Left ventricle myocardium superior (tissue), 1 donor: ENCODE measurements at places on chromosomes 7 and 10. TPM values are rescaled to one million over a fixed set of nuclear protein-coding genes. Genes with fewer than 3 reads are reported as not detected.

DNA sequence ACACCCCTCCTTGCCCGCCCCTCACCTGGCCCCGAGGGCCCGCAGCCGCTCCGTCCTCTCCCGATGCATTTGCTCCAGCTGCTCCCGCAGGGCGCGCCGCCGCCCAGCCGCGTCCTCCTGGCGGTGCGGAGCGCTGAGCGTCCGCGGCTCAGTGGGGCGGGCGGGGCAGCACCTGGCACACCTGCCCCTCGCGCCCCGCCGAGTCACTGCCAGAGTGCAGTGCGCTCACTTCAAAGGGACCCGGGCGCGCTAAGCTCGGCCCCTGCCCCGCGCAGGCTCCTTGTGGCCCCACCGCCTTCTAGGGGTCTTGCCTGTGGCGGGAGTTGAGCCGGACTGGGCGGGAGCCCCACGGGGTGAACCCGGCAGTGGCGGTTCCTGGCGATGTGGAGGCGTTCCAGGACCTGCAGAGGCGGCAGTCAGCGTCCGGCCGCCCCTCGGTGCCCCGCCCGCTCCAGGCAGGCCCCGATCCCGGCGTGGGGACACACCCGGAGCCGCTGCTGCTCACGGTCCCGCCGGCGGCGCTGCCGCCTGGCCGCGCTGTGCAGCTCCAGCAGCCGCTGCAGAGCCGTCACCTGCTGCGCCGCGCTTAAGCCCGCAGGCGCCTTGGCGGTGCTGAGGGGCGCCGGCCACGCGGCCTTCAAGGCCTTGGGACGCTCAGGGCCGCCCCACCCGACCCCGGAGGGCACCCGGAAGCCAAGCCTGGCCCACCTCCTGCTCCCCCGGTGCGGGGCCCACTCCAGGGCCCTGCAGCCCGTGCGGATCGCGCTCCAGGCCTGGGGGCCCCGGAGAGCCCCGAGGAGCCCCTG, 6.7 kb downstream of the ATP6V1F start:
- peak; percentile 75 for DNase-seq

- no peak for DNase-seq
These were observed 207.3 kb upstream of the POT1 start for GRCh38 chr7:125136755-125137532.

- no peak for DNase-seq
These were observed 36.8 kb upstream of the HSPA12A start for GRCh38 chr10:116779076-116779687.

DNA sequence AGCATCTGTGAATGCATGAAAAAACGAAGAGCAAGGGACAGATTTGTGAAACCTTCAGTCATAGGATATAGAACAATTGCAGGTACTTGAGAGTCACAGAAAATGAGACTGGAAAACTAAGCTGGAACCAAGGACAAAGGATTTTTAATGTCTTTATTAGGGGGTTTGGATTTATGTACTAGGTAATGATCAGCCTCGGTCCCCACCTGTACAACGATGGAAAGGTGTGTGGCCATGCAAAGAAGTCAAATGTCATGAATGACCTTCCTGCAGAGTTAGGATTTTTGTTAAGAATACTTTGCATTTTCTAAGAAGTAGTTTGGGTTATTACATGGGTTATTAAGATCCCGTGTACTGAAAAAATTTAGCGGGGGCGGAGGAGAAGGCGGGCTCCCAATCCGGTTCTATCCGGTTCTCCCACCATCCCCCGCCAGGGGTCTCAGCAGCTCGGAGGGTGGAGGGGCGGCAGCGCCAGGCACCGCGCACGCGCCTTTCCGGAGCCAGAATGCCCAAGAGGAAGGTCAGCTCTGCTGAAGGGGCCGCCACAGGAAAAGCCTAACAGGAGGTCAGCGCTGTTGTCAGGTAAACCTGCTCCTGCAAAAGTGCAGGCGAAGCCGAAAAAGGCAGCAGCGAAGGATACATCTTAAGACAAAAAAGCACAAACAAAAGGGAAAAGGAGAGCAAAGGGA, 327.5 kb upstream of the PLXDC2 start:
- DNase-seq, result peak; percentile 75

The TAS2R4 gene
- 0.20 TPM for total RNA-seq

GRCh38 chr10:11505639-11506038, 105.8 kb downstream of the USP6NL start:
- DNase-seq, result no peak

GRCh38 chr10:9334270-9334669, 1279.8 kb downstream of the GATA3 start:
- DNase-seq, result no peak

DNA sequence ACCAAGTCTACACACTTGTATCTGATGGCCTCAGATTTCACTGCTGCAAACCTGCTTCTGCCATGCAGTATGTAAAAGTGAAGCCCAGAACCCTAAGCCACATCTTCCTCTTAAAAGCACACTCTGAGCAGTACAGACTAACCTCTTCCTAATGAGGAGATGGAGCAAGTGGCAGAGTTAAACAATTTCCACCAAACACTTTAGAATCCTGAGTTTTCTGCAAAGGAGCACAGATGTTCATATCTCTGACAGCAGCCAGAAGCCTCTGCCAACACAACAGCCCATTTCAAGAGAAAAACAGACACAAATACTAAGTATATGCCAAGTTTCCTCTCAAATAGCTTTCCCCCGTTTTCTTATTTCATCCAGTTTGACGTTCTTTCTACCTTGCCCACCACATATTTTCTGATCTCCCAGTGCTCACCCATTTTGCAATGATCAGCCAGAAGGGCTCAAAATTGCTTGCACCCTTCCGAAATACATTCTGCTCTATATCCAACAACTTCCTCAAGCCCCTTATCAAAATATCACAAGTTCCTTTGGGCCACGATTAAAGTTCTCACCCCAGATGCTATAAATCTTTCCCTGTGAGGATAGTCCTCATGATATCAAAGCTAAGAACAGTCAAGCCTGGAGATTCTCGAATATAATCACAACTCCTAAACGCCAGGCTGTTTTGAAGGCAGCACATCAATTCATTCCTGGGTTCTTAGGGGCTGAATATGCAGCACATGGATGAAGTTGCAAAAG, 27.5 kb downstream of the ELMO1 start:
- no peak for DNase-seq

GRCh38 chr7:123673137-123673732, 17.6 kb downstream of the LMOD2 start:
- no peak for DNase-seq

DNA sequence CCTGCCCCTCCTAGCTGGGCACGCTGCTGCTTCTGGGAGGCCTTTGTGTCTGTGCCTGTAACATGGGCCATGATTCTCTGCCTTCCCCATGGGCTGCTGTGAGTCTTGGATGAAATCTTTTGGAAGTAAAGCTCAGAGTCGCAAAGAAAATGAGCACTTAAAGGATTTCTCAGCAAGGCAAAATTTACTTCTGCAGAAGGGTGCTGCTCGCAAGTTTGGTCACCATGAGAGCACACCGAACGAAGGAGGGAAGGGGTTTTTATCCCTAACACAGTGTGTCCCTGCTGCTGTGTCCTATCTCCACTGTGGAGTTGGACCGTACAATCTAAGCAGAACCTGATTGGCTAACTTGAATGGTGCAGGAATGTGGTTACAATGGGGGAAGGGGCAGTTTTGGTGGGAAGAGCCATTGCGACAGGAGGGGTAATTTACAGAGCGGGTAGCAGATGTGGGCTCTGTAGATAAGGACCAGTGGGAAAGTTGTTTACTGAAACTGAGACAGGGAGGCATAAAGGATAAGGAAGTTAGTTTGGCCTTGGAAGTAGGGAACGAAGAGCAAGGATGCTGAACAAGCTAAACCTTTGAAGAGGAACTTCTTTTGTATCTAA, 57.5 kb downstream of the FANK1 start:
- DNase-seq, result no peak

DNA sequence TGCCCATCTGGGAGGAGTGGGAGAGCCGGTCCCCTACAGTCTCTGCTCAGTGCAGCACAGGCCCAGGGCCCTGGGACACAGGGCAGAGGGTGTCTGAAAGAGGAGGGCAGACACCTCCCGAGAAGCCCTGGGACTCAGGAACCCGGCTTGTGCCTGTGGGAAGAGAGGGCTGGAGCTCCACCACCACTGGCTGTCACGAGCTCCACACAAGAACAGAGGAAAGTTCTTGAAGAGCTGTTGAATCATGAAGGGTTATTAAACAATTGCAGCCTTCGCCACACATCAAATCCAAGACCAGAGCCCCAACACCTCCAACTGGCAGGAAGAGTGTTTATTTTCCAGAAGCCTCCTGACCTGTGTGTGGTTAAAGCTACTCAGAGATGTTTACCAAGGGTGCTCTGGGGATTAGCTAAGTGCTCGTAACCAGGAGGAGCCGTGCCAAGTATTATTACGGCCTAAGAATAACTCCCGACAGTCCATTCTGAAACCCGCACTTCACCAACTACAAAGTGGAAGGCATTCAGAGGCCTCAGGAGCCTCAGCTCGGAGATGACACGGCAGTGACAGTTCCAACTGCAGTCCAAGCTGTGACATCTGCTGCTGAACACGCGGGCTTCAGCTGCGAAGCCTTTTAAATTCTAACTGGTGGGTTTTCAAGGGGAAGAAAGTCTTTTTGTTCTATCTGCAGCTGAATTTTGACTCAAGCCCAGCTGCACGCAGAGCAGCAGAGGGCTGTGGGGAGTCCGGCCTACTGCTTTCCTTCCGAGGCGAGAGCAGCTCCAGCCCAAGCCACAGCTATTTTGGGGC, 75.1 kb downstream of the MAD1L1 start:
- DNase-seq, result peak; percentile 43

GRCh38 chr7:96740130-96740529, 30.5 kb upstream of the SEM1 start:
- DNase-seq, result no peak

The ABLIM1 gene
- 808 TPM for total RNA-seq

DNA sequence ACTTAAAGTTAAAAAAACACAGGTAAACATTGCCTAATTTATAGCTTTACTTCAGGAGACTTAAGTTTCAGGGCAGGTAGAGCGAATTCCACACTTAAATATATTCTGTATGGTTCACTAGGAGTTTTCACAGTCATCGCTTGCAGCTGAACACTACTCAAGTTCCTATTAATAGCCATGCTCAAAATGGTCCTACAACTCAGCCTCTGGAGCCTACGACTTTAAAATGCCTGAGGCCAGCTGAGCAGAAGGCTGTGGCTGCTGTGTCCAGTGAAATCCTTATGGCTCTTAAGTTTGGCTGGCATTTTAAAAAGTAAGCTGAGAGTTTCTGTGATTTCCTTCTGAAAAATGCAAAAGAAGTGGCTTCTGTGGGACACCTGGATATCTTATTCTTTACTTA, 105.4 kb upstream of the GLI3 start:
- DNase-seq, result no peak

DNA sequence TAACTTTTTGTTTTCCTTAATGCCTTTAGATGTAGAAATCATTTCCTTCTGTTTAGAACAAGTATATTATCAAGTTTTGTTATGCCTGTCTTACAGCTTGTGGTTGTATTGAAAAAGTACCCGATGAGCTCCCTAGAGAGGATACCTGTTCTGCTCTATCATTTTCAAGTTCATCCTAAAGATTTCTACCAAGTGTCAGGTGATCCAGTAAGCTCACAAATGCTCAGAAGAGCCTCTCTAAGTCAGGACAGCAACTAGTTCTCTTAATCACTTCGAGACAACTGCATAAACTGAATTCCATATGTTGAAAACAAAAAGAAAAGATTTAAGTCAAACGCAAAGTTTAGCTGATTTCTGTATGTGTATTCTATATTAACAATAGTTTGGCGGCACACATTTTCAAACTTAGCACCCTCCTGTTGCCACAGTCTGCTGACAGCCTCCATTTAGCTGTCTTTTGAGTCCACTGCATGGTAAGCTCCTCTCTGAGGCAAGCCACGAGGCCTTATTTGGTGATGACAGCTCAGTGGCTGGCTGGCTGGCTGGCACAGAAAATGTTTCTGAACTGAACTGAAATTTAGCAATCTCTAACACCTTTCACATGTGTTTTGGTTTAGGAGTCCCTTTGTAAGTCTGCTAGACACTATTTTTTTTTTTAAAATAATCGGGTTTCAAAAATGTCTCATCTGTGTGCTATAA, 59.4 kb downstream of the SEMA3C start:
- DNase-seq, result no peak

DNA sequence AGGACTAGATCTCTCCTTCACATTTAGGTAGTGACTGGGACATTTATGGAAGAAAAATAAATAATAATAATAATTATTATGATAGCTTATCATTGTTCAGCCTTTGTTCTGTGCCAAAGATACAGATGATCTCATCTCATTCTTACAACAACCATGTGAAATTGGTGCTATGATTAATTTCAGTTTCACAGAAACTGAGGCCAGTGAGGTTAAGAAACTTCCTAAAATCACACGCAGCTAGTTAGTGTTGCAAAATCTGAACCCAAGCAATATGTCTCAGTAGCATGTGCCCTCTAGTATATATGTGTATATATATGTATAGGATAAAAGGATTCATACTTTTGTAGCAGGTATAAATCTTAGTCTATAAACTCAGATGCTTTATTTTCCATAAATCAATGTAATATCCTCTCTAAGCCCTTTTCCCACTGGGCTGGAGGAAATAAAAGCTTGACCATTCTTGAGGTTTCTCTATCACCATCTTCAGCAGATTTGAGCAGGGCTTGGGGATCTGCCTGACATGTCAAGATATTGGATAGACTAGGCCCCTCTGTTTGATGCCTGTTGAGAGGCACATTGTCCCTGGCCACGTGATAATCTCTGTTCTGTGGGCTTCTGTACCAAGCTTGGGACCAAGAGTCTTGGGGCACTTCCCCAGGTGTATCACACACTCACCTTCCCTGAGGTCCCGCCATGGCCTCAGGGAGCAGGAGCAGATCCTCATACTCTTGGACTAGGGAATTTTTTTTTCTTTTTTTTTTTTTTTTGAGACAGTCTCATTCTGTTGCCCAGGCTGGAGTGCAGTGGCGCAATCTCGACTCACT, 172.6 kb upstream of the NRP1 start:
- no peak for DNase-seq

The ZNF107 gene
- 1.1 TPM for total RNA-seq

The MEOX2 gene
- total RNA-seq, result 11.2 TPM

DNA sequence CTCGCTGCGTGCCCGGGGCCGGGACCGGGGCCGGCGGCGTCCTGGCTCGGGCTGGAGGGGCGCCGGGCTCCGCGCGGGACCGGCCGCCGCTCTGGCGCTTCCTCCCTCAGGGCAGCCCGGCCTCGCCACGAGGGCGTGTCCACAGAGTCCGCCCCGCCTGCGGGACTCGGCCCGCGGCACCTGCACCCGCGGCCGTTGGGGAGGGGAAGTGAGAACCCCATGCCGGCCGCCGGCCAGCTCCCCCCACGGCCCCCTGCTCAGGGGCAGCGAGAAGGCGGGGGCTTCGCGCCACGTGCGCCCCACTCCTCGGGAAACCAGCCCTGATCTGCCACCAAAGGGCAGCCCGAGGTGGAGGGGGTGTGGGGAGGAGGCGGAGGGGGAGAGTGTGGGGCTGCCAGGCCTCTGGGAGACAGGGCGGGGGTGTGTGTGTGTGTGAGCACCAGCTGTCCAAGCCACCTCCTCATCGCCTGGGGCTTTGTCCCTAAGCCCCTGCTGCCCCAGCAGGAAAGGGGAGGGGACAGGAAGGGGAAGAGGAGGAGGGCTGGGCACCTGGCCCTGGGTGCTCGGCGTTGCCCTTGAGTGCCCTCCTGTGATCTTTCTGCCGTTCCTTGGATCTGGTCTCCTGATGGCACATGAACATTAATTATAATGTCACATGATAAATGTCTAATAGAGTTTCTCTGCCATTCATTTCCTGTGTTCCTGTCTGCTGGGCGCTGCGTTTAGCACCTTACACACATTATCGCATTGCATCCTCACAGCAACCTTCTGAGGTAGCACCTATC, at the start of gene PIK3AP1:
PIK3AP1 (minus strand) TSS at position 93 of the 785 bp plus-strand sequence. CDS start 120 bp downstream, outside the sequence.
- DNase-seq, result peak; percentile 82
